ENCODE measurements at places on chromosomes 1 and 21.

GRCh38 chr21:38913120-38913892, 107.6 kb downstream of the ETS2 start:
- no peak for DNase-seq

- no peak for DNase-seq
Observed at GRCh38 chr1:93878501-93878888, 511 bp downstream of the DNTTIP2 start.

DNA sequence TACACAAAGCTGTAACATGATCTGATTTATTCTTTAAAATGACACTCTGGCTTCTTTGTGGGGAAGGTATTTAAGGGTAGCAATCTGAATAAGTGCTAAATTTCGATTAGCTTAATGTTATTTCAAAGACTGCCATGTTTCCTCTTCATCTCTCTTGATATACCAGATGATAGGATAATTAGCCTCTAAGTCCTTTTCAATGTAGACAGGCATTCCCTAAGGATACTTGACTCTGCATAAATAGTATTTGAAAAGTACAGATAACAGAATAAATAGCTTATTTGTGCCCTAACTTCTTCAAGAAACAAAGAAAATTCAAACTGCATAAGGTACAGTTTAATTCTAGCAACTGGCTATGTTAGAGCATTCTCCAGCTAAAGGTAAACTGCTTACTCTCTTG, 46.2 kb downstream of the ARHGAP29 start:
- no peak for DNase-seq

- no peak for DNase-seq
Observed at GRCh38 chr1:234927312-234927970, 201.2 kb downstream of the TOMM20 start.

DNA sequence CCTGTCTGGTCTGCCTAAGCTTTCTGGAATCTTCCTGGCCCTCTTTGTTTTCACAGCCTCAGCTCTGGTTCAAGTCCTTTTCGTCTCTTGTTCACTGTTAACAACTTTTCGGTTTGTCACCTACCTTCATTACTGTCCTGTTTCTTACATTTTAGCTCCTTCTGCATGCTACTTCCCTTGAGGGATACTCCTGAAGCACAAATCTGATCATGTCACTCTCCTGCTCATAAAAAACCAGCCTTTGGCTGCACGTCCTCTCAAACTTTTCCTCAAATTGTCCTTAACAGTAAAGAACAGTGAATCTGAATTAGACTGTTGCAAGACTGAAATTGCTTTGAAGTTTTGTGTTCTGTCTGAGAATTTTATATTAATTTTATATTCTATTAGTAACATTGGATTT, 3.3 kb downstream of the RAVER2 start:
- no peak for DNase-seq

- no peak for DNase-seq
Observed at GRCh38 chr21:45794027-45794426, 150.5 kb downstream of the PCBP3 start.

DNA sequence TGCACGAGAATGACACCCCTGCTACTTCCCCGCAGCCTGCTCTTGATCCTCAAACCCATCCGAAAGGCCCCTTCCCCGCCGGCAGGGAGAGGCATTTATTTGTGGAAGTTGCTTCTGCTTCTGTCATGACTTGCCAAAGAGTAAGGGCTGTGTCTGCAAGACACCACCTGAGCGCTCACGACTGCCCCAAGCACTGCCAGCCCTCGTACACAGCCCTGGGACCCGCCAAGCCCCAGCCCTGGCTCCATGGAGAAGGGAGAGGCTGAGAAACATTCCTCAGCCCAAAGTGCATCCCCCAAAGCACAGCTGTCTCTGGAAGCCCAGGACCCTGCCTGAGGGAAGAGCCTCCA, 6.3 kb upstream of the TPRG1L start:
- no peak for DNase-seq

DNA sequence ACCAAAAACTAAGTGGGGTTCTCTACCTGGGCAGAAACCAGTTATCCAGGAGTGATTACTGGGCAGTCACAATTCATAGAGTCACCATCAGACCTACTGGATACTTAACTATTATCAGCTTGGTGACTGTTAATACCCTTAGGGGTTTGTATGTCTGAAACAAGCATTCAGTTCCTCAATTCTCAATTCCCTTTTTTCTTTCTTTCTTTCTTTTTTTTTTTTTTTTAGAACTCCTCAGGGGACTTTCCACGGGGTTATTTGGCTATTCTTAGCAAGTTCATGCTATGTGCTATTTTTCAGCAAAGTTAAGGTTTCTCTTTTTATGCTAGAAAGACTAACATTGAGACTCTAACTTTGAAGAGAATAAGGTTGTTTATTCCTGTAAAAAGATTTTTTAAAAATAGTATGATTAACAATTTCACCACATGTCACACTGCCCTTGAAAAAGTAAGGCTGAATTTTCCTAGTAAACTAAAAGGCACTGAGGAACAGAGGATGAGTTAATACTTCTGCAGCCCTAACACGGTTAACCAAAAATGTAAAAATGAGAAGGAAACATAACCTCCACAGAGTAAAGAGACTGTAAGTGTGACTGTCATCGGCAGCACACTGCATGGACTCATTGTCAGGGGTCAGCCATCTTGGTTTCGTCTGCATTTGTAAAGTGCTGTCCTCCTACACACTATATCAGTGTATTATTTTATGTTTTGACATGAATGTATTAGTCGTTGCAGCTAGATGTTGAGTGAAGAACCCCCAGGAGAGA, 310.2 kb downstream of the NTNG1 start:
- DNase-seq = no peak

DNA sequence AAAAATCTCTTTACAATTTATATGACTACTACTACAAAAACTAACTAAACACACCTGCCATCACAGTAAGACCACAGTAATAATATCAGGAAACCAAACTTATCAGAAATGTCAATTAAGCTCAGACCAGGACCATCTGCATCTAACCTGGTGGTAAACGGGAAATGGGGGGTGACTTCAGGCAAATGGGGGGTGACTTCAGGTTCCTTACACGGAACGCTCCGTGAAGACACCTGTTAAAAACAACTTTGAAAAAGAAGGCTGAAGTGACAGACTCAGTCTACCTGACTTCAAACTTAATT, 15.8 kb downstream of the PRDM15 start:
- DNase-seq = no peak

GRCh38 chr1:230982696-230983095, 3.8 kb downstream of the ARV1 start:
- DNase-seq = no peak

DNA sequence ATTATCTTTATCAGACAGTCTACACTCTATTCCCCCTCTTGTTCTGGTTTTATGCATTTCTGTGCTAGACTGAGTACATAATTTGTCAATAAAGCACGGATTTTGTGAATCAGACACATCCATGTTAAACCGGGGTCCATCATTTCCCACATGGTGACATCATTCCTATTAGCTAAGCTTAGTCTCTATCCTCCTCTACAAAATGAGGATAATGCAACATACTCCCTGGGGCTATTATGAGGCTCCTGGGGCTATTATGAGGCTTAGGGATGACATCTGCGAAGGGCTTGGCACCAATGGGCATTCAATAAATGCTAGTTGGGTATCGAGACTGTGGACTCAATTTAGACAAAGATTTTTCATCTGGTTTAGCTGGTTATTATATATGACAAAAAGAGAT, 25.1 kb upstream of the APP start:
- no peak for DNase-seq

DNA sequence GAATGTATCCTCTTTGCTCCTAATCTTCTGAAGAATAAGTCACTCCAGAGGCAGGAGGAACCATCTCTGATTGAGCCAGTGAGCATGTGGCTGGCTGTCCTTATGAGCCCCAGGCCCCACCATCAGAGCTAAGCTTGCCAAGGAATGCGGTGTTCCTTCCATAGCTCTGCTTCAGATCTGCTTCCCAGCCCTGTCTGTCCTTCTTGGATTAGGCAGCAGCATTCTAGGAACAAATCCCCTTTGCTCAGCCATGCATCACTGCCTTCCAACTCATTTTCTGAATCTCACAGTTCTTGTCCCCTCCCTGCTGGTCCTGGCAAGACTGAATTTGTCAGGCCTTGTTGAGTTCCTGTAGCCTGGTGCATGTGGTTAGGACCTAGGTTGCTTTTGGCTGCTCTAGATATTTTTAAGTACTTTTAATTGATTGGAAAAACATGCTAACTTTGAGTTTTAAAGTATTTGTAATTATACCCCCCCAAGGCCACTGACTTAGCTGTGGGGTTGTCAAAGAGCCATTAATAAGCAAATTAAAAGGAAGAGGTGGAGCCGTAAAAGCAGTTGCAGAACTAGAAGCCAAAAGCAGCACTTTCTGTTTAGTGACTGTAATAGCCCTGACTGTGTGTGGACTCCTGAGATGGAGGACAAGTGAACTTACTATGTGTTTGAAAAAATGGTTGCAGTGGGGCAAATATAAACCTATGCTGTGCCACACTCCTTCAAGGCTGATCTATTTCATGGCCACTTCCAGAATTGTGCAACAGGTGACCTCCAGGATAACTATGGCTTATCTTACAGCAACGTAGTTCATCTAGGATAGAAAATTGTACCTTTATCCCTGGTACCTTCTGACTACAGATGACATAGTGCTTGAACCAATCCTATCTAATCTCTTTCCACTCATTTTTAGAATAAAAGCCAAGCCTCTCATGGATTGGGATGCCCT, 61.3 kb upstream of the BACH1 start:
- no peak for DNase-seq

DNA sequence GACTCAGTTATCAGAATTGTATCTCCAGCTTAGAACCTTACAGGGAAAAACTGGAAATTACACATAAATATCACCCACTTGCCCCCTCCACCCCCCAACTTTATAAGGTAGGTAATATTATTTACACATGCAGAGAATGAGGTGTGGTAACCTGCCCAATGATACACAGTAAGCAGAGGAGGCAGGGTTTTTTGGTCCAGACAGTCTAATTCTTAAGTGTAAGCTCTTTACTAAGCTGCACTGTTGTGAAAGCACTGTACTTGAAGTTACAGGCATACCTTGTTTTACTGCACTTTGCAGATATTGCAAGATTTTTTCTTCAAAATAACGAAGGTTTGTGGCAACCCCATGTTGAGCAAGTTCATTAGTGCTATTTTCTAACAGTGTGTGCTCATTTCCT, 24.8 kb upstream of the MYOCOS start:
- no peak for DNase-seq

GRCh38 chr1:203799971-203800370, 4.5 kb downstream of the ZBED6 start:
- DNase-seq = no peak

GRCh38 chr1:200883118-200883517, 10.3 kb downstream of the GPR25 start:
- no peak for DNase-seq

DNA sequence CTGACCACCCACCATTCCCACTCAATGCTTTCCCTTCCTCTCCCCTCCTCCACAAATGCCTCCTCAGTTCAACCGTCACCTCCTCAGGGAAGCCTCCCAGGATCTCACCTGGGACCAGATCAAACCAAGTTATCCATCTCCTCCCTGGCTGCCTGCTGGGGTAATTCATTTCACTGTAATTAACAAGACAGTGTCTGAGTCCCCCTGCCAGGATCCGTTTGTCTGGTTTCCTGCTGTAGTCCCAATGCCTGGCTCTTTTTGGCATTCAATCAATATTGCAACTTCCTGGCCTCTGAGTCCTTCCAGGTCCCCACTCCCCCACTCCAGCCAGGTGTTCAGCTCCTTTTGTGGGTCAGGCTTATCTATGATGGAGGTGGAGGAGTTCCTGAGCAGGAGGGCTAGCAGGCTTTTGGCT, 687.7 kb downstream of the PTPRU start:
- no peak for DNase-seq

DNA sequence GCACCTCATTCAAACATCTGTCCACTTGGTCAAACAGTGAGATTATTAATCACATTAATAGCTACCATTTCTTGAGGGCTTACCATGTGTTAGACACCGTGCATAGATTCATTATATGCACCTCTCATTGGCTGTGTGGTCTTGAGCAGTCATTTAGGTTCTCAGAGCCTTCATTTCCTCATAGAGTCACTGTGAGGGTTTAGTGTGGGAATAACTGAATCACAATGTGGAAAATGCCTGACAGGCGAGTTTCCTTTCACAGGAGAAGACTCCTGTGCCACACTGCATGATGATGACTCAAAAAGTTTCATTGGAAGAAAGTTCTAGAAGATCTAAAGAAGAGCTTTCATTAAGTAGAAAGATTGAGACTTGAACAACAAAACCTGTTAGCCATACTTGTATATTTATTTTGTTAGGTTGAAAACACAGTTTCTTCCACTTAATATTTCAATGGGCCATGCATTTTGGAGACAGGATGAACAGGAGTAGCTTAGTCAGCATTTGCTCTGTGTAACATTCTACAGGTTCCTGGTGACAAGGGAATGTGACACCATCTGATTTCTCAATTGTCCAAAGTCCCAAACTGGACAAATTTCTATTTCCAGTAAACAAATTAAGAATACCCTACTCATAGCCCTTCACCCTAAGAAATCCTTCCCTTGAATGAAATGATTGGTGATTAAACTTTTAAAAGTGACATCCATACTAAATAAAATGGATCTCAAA, 45.7 kb downstream of the FYB2 start:
- no peak for DNase-seq

GRCh38 chr1:241968611-241969010, 11.0 kb downstream of the BECN2 start:
- no peak for DNase-seq

- DNase-seq = peak; percentile 86
Observed at GRCh38 chr1:178542554-178543289, 29.8 kb downstream of the TEX35 start.

DNA sequence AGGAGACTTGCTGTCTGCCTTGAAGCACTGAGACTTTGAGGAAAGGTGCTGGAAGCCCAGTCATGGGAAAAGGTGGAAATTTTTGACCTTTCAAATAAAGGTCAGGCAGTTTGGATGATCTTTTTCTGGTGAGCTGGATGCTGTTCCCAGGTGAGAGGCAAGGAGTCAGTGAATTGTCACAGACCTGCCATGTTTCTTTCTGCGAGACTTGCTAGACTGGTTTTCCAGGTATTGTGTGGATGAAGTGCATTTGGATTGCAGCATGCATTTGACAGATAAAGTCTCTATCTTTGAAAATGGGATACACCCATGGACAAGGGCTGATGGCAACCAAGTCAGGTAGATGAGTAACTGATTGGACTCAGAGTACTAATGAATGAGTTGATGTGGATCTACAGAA, 65.7 kb upstream of the NHLH2 start:
- no peak for DNase-seq

DNA sequence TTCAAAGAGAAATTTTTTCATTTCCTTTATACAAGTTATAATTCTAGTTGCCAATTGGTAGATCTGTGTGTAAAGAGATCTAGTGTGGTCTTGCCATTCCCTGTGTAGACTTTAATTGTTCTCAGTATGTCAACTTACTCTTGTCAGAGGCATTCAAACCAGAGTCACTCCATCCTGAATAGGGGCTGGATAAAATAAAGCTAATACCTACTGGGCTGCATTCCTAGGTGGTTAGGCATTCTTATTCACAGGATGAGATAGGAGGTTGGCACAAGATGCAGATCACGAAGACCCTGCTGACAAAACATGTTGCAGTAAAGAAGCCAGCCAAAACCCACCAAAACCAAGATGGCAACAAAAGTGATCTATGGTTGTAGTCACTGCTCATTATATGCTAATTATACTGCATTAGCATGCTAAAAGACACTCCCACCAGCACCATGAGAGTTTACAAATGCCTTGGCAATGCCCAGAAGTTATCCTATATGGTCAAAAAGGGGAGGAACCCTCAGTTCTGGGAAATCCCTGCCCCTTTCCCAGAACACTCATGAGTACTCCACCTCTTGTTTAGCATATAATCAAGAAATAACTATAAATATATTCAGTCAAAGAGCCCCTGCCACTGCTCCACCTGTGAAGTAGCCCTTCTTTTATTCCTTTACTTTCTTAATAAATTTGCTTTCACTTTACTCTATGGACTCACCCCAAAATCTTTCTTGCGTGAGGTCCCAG, 74.0 kb upstream of the ADAMTS5 start:
- peak; percentile 66 for DNase-seq
